ENCODE measurements at places on chromosomes 1 and 21.

DNA sequence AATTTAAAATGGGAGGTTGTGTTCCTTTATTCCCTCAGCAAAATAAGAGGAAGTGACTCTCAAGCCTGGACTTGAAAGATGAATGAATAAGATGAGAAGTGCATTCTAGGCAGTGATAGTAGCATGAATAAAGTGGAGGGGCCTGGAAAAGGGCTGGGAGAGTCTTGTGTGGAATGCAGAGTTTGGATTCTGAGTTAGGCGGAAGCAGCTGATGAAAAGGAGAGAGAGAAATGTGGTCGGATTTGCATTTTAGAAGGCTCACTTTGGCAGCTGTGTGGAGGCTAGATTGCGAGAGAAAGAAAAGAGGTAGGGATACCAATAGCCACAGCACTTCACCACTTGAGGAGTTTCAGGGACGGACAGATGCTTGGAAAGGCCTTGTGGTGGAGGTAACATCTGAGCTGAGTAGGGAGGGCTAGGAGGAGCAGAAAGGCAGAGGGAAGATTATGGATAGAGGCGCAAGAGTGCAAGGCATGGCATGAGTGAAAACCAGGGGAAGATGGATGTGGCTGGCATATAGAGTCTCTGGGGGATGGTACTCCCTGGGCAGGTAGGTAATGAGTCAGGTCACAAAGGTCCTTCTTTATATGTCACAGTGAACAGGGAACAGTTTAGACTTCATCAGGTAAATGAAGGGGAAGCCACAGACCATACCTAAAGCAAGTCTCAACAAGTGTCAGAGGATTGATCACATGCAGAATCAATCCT is 59.6 kb downstream of the ST3GAL3 start:
- DNase-seq = no peak

DNA sequence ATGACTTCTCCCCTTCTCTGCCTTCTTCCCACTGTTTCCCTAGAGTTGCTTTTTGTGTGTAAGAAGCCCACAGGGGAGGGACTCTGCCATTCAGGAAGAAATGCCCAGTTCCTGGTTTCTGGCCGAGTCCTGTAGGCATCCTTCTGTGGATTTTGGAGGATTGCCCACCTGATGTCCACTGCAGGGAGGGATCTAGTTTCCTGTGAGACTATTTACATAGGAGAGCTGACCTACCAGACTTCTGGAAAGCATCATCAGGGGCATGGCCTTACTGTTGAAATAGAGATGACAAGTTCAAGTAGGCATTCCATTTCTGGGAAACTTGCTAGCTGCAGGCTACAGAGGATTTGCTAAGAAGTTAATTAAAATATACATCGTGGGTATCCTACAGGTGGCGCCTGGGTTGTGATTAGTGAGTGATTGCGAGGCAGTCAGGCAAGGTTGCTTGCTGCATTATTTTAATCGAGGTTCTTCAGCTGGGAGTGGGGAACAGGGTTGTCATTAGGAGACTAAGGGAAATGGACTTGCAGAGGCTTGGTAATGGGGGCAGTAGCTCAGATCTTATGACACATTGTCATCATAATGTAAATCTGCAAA is 148.7 kb downstream of the HHAT start:
- no peak for DNase-seq

DNA sequence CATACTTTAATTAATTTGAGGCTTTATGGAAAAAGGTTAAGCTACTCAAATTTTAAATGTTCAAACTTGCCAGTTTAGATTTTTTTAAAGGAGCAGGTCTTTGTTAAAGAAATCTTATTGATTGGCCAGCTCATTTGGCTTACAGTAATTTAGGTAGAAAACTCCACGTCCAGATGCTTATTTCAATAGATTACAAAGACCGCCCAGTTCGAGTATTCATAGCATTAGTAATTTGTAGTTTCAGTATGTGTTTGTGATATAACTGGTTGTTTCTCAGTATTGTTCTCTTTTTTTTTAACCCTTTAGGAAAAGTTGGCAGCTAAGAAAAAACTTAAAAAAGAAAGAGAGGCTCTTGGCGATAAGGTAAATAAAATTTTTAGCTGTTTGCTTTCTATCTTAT is 1.6 kb downstream of the RPF1 start:
- DNase-seq = no peak

DNA sequence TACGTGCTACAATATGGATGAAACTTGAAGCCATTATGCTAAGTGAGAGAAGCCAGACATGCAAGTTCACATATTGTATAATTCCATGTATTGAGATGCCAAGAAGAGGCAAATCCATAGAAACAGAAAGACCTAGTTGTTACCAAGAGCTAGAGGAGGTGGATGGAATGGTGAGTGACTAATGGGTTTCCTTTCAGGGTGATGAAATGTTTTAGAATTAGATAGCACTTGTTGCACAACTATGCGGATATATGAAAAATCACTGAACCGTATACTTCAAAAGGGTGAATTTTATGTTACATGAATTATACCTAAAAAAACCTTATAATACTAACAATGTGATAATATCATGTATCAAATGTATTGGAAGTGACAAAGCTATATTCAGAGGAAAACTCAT is 18.1 kb downstream of the EPHA10 start:
- no peak for DNase-seq

- DNase-seq = no peak
These were observed 9.1 kb downstream of the OTUD7B start for GRCh38 chr1:150001415-150001814.

GRCh38 chr1:118983558-118984041 is 4.5 kb downstream of the TBX15 start:
- DNase-seq = no peak

DNA sequence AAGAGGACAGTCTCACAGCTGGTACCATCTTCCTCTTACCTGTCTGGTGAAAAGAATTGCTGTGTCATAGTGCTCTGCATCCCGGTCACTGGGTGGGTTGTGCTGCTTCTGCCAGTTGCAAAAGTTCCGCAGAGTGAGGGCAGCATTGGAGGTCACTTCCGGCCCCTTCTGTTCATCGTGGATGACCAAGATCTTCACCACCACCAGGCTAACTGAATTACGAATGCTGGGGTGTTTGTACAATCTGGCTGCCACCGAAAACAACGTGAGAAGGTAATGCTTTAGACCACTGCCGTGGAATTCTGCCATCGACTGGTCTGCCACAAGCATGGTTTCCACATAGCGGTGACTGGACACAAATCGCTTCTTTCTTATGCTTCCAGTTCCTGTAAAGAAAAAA is 2.9 kb downstream of the ADAMTS1 start:
- DNase-seq = no peak

- DNase-seq = no peak
These were observed 249.7 kb downstream of the KAZN start for GRCh38 chr1:14848203-14848602.

DNA sequence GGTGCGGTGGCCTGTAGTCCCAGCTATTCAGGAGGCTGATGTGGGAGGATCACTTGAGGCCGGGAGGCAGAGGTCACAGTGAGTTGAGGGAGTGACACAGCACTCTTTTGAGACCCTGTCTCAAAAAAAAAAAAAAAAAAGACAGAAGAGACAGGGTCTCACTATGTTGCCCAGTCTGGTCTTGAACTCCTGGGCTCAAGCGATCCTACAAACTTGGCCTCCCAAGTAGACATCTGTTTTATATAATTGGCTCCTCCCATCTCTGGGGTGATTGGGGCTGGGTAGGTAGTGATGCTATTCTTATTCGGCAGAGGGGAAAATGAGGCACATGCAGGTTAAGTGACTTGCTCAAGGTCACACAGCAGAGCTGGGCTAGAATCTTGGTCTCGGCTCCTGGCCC is 23.6 kb upstream of the VPS13D start:
- DNase-seq = no peak

GRCh38 chr1:91606546-91607078 is 106.0 kb downstream of the CDC7 start:
- DNase-seq = no peak

DNA sequence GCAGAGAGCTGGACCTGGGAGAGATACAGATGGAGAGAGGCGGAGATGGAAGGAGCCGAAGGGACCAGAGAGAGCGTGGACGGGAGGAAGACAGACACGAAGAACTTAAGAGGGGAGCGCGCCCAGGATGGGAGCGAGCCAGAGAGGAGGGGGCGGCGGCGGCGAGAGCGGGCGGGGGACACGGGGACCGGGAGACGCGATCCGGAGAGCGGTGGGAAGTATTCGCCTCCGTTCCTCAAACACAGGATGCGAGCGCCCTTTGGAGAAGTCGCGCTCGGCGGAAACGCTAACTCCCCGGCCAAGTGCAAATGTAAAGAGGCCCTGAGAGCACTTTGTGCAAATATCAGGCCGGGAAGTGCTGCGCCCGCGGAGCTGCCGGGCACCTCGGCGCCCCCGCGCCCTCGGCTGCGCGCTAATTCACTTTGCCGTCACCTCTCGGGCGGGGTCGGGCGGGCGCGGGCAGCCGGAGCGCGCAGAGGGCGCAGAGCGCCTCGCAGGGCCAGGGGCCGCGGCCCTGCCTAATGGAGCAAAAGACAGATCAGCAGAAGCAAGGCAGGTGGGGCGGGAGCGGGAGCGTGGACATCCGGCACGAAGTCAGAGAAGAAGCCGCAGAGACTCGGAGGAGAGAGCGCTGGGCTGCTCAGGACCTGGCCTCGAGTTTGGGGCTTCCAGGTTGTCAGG is 281.2 kb downstream of the RRAGC start:
- DNase-seq = no peak

GRCh38 chr1:213921311-213921710 is 66.5 kb upstream of the PROX1 start:
- DNase-seq = no peak
